CD4-positive, alpha-beta T cell treated with Interferon alpha-2 for 1 hour (primary cell): ENCODE measurements at places on chromosomes 7 and 10.

- peak; percentile 88 for DNase-seq
These were observed 55.7 kb downstream of the IKZF1 start for GRCh38 chr7:50359995-50360925.

DNA sequence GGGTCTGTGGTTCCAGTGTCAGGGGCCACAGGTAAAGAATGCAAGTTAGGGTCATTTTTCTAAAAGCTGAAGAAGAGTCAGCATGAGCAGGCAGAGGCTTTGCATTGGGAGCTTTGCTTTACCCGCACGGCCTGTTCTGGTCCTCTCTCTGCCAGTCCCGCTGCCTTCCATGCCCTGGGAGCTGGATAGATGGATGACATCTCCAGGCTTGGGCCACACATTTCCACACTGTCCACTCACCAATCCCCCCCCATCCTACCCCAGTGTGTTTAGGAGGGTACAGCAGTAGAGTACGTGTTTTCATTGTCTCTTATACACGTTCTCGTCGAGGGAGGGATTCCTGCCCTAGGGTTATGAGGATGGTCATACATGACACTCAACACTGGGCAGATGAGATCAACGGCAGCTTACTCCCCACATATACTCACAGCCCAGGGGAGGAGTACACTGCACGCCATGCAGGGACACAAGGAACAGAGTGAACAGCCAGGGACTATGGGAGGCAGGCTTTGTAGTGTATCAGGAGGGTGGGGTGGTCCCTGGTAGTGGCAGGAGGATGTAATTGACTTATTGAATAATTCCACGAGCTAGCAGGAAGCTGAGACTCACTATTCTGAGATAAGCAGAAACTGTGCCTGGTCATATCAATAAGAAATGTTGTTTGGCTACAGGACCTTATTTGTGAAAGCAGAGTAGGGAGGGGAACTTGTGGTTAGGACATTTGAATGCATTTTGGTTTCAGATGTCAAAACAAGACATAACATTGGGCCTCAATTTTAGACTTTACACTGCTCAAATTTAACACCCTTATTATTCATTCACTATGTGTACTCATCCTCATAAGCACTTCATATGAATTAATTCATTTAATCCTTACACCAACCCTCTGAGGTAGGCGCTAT lies 36.6 kb downstream of the PLPP4 start:
- DNase-seq = no peak

- no peak for DNase-seq
These were observed 29.0 kb downstream of the PLAC9 start for GRCh38 chr10:80161321-80162083.

DNA sequence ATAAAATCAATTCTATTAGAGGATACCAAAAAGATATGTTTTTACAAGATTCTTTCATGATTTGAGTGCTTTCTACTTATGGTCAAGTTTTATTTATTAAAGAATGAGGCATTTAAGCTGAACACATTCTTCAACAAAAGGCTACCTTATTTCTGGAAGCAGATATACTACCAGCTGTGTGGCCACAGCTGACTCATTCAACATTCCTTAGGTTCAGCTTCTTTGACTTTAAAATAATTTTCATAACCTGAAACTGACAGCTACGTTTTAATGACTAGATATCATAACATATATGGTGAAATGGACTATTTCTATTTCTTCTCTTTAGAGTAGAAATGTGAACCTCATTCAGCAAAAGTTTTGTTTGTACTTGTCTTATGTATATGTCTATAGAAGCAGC lies 414.2 kb upstream of the SEMA3C start:
- DNase-seq = no peak

DNA sequence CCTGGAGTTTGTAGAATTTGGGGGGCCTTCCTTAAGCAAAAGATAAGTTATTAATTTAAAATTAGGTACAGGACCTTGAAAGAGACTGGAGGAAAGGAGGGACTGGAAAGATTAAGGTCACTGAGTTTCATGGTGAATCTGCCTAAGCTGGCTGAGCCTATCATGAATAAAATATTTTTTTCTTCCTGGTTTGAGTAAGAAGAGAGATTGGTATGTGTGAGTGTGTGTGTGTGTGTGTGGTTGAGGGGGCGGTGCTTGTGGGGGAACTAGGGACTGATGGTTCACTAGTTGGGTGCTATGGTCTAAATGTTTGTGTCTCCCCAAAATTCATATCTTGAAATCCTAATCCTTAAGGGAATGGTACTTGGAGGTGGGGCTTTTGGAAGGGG lies 142.5 kb upstream of the PRKCQ start:
- no peak for DNase-seq

GRCh38 chr7:149455175-149455950 lies 5.5 kb downstream of the ZNF777 start:
- no peak for DNase-seq

DNA sequence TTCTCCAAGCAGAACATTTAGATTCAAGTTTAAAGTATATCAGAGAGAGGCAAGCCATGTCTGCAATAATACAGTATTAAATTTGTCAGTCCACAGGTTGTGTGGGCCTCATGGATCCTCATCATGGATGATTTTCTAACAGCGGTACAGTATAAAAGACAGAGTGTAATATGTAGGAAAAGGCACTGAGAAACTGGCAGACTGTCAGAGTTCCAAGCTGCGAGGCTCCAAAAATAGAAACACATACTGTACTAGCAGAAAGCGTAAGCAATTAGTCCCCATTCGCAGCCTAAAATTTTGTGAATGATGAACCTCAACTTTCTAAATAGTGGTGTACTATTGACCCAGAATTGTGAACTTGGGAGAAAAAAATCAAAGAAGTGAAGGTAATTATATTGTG lies 933.3 kb downstream of the XPNPEP1 start:
- DNase-seq = no peak
